Upper lobe of left lung (tissue), 6 donors: ENCODE measurements at places on chromosomes 2 and 18.

DNA sequence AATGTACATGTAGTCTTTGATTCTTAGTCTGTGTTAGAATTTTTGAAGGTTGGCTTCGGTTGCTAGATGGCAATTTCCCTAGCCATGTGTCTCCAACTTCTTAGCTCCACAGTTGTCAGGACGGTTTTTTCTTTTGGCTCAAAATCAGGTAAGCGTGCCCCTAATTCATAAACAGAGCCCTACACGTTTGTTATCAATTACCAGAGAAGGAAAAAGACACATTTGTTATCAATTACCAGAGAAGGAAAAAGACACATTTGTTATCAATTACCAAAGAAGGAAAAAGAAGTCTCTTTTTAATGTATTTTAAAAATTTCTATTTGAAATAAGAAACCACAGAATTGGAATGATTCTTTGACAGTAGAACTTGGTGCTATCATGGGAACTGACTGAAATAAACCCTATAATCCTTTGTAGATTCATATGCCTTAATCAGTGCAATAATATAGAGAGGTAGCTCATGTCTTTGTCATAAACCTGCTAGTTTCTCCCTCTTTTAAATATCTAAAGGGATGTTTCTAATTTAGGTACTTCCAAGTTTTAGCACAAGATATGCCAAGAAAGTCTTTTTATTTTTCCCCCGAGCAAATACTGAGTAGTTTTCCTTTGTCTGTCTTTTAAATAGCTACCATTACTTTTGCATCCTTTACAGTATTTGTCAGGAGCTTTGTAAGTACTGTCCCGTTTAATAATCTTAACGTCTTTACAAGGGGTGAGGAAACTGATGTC is 35.9 kb downstream of the CAMKMT start:
- H3K27ac ChIP-seq = no peak overlapping the region
- no peaks in the 10 kb centered on the region for H3K36me3 ChIP-seq
- no peak overlapping the region for H3K4me3 ChIP-seq
- no peak for DNase-seq

- H3K27me3 ChIP-seq = no peaks in the 10 kb centered on the region
- H3K4me1 ChIP-seq = peaks cover 3% of the 10 kb centered on the region
- no peak overlapping the region for H3K4me3 ChIP-seq
- H3K27ac ChIP-seq = no peak overlapping the region
Measured at GRCh38 chr2:10022445-10022844, 20.9 kb upstream of the KLF11 start.

GRCh38 chr2:101509499-101510284 is 34.8 kb upstream of the RFX8 start:
- DNase-seq = no peak
- H3K4me1 ChIP-seq = no peaks in the 10 kb centered on the region
- H3K27me3 ChIP-seq = no peaks in the 10 kb centered on the region
- H3K4me3 ChIP-seq = no peak overlapping the region
- H3K36me3 ChIP-seq = no peaks in the 10 kb centered on the region

DNA sequence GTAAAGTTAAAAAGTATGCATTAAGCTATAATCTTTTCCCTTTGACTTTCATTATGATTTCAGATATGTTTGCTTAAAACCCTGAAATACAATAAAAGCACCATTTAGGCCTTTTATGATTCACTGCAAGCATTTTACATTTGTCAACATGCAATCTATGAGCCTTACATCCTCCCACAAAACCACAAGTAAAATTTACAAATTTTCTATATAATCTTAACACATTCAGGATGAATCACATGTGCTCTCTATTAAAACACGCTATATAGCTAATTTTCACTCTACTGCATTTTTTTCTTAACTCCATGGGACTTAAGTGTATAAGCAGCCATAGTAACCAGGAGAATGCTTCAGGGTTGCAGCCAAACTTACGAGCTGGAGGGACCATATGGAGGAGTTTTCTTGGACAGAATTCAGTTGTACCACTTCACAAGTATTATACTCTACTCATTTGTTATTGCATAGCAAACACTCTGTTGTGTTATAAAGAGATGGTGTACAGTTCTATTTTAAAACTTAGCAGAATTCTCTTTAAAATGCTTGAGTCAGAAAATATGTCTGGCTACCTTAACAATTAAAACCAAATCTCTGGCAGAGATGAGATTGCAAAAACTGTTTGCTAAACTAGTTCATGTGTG is 293.2 kb downstream of the ALK start:
- H3K4me3 ChIP-seq = no peak overlapping the region
- H3K4me1 ChIP-seq = no peaks in the 10 kb centered on the region
- no peaks in the 10 kb centered on the region for H3K27me3 ChIP-seq
- DNase-seq = no peak
- H3K36me3 ChIP-seq = no peaks in the 10 kb centered on the region

DNA sequence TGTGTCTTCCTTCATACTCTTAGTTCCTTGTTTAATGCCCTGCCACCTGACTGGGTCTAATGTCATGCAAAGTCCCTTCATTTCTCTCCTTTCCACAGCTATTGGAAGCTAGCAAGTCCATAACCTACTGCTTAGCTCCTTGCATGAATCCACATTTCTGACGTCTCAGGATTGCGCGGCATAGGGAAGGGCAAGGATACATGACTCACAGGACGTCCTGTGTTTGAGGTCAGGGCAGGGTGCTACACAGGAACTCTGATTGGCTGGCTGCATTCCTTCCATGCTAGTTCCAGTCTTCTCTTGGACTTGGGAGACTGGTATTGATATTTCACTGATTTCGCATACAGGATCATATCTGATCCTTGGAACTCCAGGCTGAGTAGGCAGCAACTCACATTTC is 137.9 kb downstream of the CDH2 start:
- H3K27me3 ChIP-seq = no peaks in the 10 kb centered on the region
- no peaks in the 10 kb centered on the region for H3K4me1 ChIP-seq
- DNase-seq = no peak
- H3K36me3 ChIP-seq = no peaks in the 10 kb centered on the region
- H3K4me3 ChIP-seq = no peak overlapping the region
- no peak overlapping the region for H3K27ac ChIP-seq

DNA sequence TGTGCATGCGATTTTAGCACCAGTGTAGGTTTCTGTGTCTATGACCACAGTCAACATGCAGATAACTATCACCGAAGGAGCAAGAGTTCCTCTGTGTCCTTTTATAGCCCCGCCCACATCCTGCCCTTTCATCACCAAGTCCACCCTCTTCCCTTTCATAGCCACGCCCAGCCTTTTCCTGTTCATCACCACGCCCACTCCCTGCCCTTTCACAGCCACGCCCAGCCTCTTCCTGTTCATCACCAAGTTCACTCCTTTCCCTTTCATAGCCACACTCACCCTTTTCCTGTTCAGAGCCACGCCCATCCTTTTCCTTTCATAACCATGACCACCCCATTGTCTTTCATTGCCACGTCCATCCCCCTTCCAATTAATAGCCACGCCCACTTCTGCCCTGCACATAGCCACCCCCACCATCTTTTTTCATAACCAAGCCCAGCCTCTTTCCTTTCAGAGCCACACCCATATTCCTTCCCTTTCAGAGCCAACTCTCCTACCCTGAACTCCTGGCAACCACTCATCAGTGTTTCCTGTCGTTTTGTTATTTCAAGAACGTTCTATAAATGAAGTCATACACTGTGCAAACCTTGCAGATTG is 273.9 kb downstream of the MYT1L start:
- H3K27me3 ChIP-seq = no peaks in the 10 kb centered on the region
- H3K27ac ChIP-seq = peak overlapping the region; percentile 29
- H3K36me3 ChIP-seq = no peaks in the 10 kb centered on the region

GRCh38 chr2:26396734-26397298 is 4.9 kb upstream of the DRC1 start:
- no peak overlapping the region for H3K4me3 ChIP-seq
- H3K4me1 ChIP-seq = peaks cover 3% of the 10 kb centered on the region
- no peak for DNase-seq

DNA sequence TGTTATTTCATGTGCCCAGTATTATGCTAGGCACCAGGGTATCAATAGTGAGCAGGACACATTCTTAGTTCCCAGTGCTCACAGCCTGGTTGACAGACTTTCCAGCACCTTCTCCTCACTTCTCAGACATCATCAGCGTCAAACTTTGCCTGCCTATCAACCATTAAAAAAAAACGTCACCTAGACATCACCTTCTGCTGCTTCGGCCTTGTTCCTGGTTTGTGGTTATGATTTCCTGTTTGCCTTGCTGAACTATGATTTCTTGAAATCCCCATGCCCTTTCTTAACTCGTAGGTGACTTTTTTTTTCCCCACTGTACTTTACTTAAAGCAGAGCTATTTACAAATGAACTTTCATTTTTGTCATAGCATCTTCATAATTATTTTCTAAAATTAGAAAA is 60.4 kb upstream of the NABP1 start:
- H3K36me3 ChIP-seq = no peaks in the 10 kb centered on the region
- no peaks in the 10 kb centered on the region for H3K27me3 ChIP-seq
- H3K27ac ChIP-seq = peak overlapping the region; percentile 42
- no peak for DNase-seq

GRCh38 chr2:190847504-190848081 is 33.0 kb upstream of the GLS start:
- H3K4me1 ChIP-seq = peaks cover 27% of the 10 kb centered on the region
- no peaks in the 10 kb centered on the region for H3K36me3 ChIP-seq
- H3K27ac ChIP-seq = peak overlapping the region; percentile 33
- no peak for DNase-seq
- H3K4me3 ChIP-seq = no peak overlapping the region
- no peaks in the 10 kb centered on the region for H3K27me3 ChIP-seq

- H3K36me3 ChIP-seq = no peaks in the 10 kb centered on the region
- DNase-seq = no peak
- H3K27ac ChIP-seq = no peak overlapping the region
- H3K4me1 ChIP-seq = no peaks in the 10 kb centered on the region
- no peaks in the 10 kb centered on the region for H3K27me3 ChIP-seq
Measured at GRCh38 chr2:173252581-173252980, 102.1 kb upstream of the CDCA7 start.

- no peak overlapping the region for H3K27ac ChIP-seq
- peak; percentile 58 for DNase-seq
- no peaks in the 10 kb centered on the region for H3K36me3 ChIP-seq
- H3K27me3 ChIP-seq = no peaks in the 10 kb centered on the region
Measured at GRCh38 chr2:191625016-191625415, 52.9 kb upstream of the NABP1 start.

DNA sequence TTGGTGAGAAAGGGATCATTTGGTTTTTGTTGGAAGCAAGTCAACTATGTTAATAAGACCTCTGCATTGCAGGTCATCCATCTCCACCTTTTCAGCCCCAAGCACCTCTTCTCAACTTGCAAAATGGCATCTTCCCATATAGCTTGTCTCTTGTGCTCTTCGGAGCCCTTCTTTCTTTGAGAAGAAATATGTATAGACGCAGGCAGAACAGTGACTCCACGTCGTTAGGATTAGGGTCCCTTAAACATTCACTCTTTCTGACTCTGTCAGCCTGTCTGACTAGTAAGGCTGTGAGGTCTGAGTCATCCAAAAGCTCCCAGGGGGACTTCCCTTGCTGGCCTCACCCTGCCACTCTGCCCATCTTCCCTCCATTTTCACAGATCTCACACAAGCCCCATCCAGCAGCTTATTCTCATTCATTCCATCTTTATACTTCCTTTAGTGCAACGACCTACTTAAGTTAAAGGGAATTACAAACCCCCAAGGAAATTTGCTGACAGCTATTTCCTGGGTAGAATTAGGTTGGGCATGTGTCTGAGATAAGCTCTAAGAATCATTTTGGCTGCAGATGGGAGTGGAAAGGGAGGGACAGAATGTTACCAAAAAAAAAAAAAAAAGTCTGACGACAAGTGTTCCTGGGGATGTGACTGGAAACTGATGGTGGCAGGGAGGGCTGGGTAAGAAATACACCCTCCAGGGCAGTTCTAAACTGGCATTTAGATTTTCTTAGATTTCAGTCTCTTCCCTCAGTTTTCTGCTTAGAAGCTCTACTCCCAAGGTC is 37.7 kb upstream of the MEX3C start:
- DNase-seq = no peak
- H3K27me3 ChIP-seq = no peaks in the 10 kb centered on the region
- no peak overlapping the region for H3K4me3 ChIP-seq

DNA sequence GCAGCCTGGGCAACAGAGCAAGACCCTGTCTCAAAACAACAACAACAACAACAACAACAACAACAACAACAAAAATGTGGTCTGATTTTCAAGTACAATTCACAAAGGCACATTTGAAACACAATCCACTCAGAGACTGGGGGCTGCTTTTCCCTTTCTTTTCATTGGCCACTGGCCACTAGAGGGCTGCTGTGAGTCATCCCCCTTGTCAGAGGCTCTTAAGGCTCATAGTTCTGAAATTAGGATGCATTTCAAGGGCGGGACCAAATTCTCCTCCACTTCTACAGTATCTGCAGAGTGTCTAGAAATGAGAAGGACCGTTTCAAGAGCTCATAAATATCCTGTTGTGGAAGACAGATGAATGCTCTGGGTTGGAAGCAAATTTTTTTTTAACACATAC is 285.4 kb downstream of the NRXN1 start:
- DNase-seq = no peak
- no peak overlapping the region for H3K27ac ChIP-seq
- no peaks in the 10 kb centered on the region for H3K4me1 ChIP-seq
- H3K27me3 ChIP-seq = no peaks in the 10 kb centered on the region
- H3K4me3 ChIP-seq = no peak overlapping the region

GRCh38 chr2:212640428-212640827 is 101.8 kb upstream of the ERBB4 start:
- DNase-seq = no peak
- H3K36me3 ChIP-seq = no peaks in the 10 kb centered on the region
- H3K27ac ChIP-seq = no peak overlapping the region
- H3K27me3 ChIP-seq = no peaks in the 10 kb centered on the region
- H3K4me3 ChIP-seq = no peak overlapping the region

- no peaks in the 10 kb centered on the region for H3K36me3 ChIP-seq
- no peaks in the 10 kb centered on the region for H3K4me1 ChIP-seq
- no peak overlapping the region for H3K4me3 ChIP-seq
Measured at GRCh38 chr18:27109451-27109850, 75.7 kb downstream of the CHST9 start.

DNA sequence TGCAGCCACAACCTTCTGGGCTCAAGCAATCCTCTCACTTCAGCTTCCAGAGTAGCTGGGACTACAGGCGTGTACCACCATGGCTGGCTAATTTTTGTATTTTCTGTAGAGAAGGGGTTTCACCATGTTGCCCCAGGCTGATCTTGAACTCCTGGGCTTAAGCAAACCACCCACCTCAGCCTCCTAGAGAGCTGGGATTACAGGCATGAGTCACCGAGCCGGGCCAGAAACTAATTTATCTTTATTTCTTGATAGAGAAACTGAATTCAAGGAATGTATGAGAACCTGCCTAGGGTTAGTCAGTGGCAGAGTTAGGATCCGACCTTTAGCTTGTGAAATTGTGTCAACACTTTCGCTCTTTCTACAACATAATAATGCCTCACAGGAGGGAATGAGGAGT is 19.3 kb upstream of the ITGAV start:
- no peak for DNase-seq
- H3K4me1 ChIP-seq = peaks cover 6% of the 10 kb centered on the region
- no peaks in the 10 kb centered on the region for H3K27me3 ChIP-seq
- no peak overlapping the region for H3K4me3 ChIP-seq
- H3K36me3 ChIP-seq = no peaks in the 10 kb centered on the region

DNA sequence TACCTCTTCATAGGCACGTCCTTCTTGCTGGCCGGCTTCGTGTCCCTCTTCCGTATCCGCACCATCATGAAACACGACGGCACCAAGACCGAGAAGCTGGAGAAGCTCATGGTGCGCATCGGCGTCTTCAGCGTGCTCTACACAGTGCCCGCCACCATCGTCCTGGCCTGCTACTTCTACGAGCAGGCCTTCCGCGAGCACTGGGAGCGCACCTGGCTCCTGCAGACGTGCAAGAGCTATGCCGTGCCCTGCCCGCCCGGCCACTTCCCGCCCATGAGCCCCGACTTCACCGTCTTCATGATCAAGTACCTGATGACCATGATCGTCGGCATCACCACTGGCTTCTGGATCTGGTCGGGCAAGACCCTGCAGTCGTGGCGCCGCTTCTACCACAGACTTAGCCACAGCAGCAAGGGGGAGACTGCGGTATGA is 2.3 kb downstream of the FZD7 start:
- no peak overlapping the region for H3K4me3 ChIP-seq
- H3K27ac ChIP-seq = no peak overlapping the region
- no peak for DNase-seq
